Activated naive CD4-positive, alpha-beta T cell treated with anti-CD3 and anti-CD28 coated beads, Interleukin-2, amount 50 U/mL, for 72 hours (primary cell): ENCODE measurements at places on chromosomes 2 and 18.
A peak's percentile ranks its signal among the peaks of the same experiment; 100 is the strongest.

- peak; percentile 61 for DNase-seq
These were observed 1.8 kb downstream of the KIF5C start for GRCh38 chr2:148876595-148877402.

DNA sequence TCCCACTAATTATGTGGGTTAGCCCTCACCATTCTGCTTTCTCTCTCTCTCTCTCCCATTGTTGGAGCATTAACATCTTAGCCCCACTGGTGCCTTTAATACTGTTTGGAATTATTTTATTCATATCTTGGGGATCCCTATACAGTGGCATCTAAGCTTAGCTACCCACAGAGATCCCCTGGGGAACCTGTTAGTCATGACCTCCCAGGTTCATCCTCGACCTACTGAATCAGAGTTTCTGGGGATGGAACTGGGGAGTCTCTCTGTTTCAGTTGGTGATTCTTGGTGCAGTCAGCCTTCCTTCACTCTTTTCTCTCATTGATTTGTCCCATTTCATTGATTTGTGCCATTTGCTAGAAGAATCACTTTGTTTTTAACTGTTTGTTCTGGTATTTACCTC, 137.3 kb downstream of the PLCL1 start:
- DNase-seq, result no peak

DNA sequence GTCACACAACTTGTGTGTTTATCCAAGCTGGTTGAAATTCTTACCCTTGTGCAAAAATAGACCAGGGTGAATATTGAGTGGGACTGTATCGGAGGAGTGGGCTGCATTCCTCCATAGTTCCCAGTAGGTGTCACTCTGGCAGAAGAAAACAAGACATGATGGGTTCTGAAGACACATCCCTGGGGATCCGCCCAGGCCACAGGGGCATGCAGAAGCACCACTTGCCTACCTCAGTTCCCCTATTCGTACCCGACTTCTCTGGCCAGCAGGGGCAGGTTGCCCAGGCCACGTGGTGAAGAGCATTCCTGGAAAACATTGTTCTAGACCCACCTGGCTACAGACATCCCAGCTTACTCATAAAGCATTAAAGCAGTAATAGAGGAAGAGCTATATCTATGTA, 168.2 kb downstream of the FAM210A start:
- DNase-seq, result no peak

- DNase-seq, result no peak
These were observed 14.8 kb downstream of the MBD2 start for GRCh38 chr18:54209471-54210180.

- DNase-seq, result no peak
These were observed 3.7 kb downstream of the ZFP36L2 start for GRCh38 chr2:43222475-43223309.

GRCh38 chr2:190533968-190534309, 583 bp downstream of the NEMP2 start:
- peak; percentile 47 for DNase-seq
